NCI-H1694 treated with DMSO at 0.1 percent for 48 hours (cell line): ENCODE measurements at places on chromosomes 5 and 9.

GRCh38 chr5:67061511-67061910, 135.1 kb downstream of the CD180 start:
- DNase-seq: no peak

- DNase-seq: no peak
Observed at GRCh38 chr9:35490155-35490909, 421 bp downstream of the RUSC2 start.

DNA sequence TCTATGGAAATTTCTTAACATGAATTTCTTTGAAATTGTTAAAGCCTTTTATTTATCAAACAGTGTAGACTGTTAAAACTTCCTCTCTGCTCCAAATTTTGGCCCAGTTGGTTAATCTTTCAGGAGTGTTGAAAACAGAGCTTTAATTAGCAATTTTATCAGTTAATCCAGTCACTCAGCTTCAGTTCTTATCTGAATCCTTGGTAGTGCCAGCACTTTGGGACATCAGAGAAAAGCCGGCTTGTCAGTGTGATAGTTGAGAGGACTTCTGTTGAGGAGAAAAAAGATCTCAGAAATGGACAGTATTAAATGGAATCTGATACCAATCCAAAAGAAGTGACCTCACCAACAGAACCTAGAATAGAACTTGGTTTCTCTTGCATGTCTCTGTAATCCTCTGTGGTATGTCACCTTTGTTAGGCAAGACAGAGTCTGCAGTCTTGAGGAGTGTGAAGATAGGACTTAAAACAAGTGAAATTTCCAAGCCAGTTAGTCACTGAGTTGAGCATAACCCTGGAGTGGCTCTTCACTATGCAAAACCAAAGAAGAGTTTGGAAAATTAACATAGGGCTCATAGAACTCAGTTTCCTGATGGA, 251.8 kb downstream of the NNT start:
- DNase-seq: no peak

GRCh38 chr9:131982102-131982501, 97.6 kb downstream of the MED27 start:
- DNase-seq: no peak

- no peak for DNase-seq
Observed at GRCh38 chr9:107584186-107584585, 94.6 kb upstream of the KLF4 start.

DNA sequence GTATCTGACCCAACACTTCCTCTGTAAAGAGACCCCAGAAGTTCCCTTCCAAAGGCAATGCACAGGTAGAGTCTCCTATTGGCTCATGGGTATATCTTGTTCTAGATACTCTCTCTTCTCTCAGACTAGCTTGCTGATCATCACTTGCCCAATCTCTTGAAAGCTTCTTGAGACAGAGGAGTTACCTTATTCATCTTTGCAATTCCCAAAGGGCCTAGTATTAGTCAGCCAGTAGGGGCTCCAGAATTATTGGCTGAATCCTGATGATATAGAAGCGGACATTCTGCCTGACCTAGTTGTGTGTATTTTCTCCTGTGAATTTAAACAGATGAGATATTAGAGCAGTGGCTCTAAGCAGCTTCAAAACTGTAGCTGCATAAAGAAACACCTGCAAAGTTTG, 304.0 kb upstream of the KLF4 start:
- DNase-seq: no peak

- no peak for DNase-seq
Observed at GRCh38 chr9:72772661-72773060, 180.2 kb downstream of the ALDH1A1 start.

DNA sequence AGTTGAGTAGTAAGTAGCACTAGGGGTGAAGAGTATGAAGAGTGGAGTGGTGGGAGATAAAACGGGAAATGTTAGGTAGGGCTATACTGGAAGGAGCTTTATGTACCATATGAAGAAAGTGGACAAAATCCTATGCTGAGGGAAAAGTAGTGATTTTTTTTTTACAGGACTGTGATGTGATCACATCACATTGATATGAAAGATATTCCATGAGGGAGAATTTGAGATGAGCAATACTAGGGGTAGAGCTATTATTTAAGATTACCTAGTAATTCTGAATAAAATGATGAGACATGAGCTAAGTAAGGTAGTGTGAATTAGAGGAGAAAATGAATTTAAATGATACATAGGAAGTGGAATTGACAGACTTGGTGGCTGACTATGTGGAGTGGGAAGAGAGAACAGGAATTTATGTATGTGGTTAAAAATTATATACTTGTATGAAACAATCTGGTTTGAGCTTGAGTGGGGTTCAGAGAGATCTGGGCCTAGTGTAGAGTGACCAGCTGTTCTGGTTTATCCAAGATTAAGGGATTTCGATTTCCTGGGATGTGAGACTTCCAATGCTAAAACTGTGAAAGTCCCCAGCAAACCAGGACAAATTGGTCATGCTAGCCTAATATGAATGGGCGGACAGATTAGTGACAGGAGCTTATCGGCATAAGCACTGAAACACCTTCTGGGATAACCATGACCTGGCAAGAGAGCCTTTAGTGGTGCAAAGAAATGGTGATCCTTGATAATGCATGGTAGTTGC, 29.3 kb upstream of the STOM start:
- no peak for DNase-seq

DNA sequence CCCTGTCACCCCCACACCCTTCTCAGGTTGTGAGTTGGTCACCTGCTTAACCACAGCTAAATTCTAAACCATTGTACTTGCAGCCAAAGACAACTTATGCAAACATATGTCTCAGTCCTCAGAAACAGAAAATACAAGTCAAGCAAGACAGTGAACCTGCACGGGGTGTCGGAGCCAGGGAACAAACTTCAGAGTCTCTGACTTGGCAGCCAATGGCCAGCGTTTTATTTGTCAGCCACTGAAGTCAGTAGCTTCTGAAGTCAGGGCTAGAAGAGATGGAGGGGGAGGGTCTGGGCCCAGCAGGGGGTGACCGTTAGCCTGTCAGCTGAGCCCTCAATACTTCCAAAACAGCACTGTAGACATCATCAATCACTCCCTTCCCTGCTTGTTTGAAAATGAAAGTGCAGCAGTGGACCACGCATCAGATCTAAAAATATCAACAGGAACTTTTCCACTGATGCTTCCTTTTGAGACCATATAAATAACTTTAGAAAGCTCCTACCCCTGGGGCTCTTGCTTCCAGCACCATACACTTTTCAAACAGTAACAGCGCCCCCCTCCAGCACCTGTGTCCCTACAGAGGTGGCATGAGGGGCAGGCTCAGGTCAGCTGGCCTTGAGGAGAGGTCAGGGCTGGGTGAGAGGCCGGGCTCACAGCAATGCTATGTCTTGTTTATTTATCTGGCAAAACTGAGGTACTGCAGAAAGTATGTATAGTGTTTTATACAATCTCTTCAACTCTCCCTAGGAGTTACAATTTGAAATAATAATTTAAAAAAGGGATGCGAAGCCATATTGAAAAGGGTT, 142.5 kb downstream of the ACER2 start:
- no peak for DNase-seq

- no peak for DNase-seq
Observed at GRCh38 chr9:26775391-26775790, 117.2 kb downstream of the CAAP1 start.

GRCh38 chr5:31364881-31365636, 166.8 kb downstream of the DROSHA start:
- DNase-seq: no peak

GRCh38 chr5:150659360-150660107, 1.5 kb upstream of the MYOZ3 start:
- no peak for DNase-seq

- no peak for DNase-seq
Observed at GRCh38 chr9:92146610-92147009, 31.4 kb upstream of the SPTLC1 start.

DNA sequence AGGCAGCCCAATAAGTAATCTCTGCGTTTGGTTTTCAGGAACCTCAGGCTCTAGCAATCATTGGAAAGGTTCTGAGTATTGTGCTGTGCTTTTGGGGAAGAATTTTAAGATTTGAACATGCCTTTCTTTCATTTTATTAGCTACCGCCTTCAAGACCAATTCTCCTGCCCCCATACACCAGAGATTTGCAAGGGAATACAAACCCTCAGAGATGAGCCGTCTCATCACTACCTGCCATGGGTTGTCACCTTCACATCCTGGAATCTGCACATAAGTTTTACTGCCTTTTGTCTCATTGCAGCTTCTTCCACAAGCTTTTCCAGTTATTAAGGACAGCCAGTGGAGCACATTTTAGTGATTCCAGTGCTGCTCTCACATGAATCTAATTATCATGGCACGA, 11.7 kb upstream of the TMED7 start:
- no peak for DNase-seq

- no peak for DNase-seq
Observed at GRCh38 chr5:173514661-173515060, 101.8 kb downstream of the BOD1 start.

DNA sequence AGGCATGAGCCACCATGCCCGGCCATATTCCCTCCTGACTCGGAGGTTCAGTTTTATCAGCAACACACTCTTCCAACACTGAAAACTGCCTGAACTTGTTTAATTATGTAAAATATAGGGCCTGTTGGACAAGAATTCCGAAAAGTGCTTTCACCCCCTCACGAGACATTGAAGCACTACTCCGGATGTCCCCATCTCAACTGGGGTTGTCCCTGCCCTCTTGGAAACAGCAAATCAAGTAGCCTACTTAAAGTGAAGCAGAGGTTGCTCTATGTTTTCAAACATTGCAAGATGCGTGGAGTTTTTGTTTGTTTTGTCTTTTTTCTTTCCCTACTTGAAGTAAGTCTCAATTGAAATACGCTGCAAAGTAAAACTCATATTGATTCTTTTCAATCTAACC, 7.6 kb downstream of the PTGER4 start:
- no peak for DNase-seq

DNA sequence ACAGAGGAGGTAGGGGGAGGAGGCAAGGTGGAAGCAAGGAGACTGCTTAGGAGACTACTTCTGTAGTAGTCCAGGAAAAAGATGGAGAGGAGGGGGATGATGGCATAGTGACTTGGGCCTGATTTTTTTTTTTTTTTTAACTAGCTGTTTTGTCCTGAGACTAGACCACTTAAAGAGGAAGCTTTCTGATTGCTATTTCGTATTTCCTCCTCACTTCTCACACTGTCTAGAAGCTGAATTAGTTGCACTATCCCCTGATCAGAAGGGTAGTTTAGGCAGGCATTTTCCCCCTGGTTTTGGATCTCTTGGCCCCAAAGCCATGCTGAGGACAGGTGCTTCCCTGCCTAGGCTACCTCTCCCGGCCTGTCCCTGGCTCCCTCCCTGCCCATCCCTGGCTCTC, 14.9 kb downstream of the LARP1 start:
- no peak for DNase-seq

GRCh38 chr9:113708821-113709713, 167.0 kb upstream of the ZNF618 start:
- DNase-seq: no peak

GRCh38 chr9:99336531-99336930, 114.4 kb downstream of the SEC61B start:
- DNase-seq: no peak

GRCh38 chr9:125061391-125061790, 81.9 kb downstream of the SCAI start:
- no peak for DNase-seq

- DNase-seq: no peak
Observed at GRCh38 chr5:109141222-109142200, 268.3 kb downstream of the PJA2 start.

GRCh38 chr9:70113403-70114022, 69.9 kb downstream of the MAMDC2 start:
- DNase-seq: peak; percentile 4

GRCh38 chr5:151509231-151509630, 61.8 kb downstream of the SLC36A1 start:
- DNase-seq: no peak
